Type B pancreatic cell (in vitro differentiated cells): ENCODE measurements at places on chromosomes 4 and X.

DNA sequence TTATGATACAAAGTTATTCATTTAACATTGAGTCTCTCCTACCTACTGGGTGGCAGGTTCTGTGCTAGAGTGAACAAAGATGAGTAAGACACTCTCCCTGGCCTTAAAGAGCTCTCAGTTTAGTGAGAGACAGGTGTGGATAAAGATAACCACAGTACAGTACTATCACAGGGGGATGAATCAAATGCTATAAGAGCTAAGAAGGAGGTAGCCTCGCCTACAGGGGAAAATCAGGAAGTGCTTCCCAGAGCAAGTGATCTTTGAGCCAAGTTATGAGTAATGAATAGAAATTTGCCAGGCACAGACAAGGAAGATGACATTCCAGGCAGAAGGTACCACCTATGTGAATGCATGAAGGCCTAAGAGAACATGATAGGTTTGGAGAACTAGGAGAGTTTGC is 3.4 kb upstream of the IGBP1 start:
- no peak for DNase-seq

DNA sequence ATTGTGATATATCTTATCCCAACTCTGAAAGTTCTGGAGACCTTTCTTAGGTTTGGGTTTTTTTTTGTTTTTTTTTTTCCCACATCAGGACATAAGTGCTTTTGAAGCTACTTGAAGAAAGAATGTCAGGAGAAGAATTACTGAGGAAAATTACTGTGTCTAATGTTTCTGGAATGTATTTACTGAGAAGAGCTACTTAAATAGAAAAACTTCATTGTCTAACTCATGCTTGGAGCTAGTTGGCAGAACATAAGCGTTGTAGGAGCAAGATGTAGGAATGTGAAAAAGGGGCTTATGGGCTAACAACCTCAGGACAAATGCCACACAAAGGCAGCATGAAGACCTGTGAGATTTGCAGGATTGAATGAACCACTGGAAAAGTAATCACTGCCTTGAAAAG is 166.6 kb upstream of the GLRA2 start:
- DNase-seq = no peak

DNA sequence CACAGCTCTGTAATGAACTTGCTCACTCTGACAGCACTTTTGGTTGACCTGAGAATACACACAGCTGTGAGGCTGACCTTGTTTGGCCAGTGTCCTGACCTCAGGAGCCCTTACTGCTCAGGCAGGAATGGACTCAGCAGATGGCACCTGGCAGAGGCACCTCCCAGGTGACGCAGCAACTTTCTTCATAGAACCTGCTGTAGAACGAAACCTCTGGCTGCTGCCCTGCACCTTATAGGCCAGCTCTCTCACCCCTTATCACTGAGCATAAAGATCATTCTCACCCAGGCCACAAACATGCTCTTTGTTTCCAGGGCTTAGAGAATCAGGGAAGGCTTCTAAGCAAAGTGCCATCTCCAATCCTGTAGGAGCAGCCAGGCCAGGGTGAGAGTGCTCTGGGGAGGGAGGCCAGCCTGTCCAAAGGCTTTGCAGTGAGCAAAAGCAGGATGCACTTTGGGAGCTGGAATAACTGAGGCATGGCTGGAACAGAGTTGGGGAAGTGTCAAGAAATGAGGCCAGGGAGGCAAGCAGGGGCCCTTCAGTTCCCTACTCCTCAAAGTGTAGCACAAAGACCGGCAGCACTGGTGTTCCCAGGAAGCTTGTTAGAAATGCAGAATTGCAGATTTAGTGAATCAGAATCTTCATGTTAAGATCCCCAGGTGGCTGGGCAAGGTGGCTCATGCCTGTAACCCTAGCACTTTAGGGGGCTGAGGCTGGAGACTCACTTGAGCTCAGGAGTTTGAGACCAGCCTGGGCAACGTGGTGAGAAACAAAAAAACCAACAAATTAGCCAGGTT is 13.3 kb upstream of the CENPU start:
- no peak for DNase-seq

DNA sequence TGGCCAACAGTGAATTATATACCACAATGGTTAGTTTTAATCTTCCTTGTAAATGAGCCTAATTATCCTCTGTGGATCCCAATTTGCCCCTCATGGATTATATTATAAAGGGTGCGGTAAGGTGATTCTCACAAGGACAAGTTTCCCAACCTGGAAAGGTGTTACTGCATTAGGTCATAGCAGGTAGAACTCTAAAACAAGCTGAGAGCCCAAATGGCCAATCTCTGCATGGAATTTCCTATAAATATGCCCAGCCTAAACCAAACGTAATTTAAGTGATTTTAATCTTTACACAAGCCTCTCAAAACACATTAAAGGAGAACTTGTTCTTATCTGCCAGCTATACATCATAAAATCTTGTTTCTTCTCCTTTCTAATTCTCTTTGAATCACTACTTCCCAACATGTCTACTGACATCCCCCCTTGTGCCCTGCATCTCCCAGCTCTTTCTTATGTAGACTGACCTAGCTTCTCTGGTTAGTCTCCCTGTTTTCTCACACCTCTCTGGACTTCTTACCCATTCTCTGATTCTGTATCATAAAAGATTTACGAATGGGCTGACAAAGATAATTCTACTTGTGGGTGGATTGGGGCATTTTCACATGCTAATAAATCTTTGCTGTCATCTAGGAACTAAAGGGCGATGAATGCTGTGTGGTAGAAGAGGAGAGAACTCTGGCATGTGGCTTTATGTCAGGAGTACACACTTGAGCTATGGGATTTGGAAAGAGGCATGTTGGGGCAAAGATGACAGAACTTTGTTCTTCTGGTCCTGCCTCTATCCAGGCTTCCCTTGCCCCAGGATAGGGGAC is 94.3 kb upstream of the PGRMC2 start:
- no peak for DNase-seq

GRCh38 chr4:38313175-38313574 is 350.8 kb upstream of the KLF3 start:
- no peak for DNase-seq

- no peak for DNase-seq
Observed at GRCh38 chrX:47849778-47850177, 13.1 kb downstream of the ZNF81 start.

GRCh38 chr4:3372933-3373465 is 68.8 kb upstream of the HGFAC start:
- no peak for DNase-seq

DNA sequence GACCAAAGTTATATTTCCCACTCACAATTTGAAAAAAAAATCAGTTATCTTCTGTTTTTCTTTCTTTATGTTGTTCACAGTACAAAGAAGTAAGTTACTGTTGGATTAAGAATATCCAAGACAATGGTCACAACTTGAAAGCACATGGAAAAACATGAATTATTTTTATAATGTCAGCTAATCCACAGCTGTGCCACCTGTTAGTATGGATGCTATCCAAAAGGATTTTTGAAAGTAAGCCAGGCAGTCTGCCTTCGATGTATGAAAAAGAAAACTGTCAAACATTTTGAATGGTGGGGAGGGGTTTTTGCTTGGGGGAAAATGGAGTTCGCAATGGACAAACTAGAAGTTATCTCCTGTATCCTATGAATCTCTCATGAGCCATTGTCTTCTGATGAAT is 6.2 kb downstream of the GPM6A start:
- no peak for DNase-seq

- no peak for DNase-seq
Observed at GRCh38 chr4:40916880-40917279, 167.1 kb downstream of the NSUN7 start.

GRCh38 chr4:184885602-184886001 is 59.8 kb upstream of the ACSL1 start:
- DNase-seq = no peak

DNA sequence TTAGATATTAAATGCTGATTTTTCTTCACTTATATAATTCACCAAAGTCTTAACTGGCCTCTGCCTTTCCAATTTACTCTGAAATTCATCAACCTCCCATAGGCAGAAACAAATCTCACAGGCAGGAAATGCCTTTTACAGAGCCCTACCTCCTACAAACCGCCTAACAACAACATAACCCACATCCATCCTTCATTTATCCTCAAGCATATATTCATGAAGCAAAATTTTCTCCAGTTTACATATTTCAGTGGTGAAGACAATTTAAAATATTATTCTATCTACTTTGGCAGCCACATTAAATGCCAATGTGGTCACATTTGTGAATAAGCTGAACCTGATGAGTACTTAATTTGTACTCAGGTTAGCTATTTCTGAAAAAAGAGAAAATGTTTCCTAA is 30.3 kb downstream of the SEPSECS start:
- DNase-seq = no peak

DNA sequence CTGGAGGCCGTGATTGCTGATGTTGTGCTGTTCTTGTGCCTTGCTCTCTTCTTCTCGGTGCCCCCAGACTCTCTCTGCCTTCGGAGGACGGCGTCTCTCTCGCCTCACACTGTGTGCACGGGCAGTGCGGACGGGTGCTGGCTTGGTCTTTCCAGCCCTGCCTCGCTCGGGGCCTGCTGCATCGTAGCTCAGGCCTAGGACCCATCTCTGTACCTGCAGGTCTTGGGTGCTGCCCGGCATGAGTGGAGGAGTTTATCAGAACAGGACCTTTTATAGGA is 18.2 kb downstream of the RGS12 start:
- no peak for DNase-seq
